Inflammatory macrophage (primary cell): ENCODE measurements at places on chromosomes 13 and 19.

- DNase-seq = peak; percentile 96
Measured at GRCh38 chr19:18392417-18392816, 5.0 kb downstream of the LRRC25 start.

DNA sequence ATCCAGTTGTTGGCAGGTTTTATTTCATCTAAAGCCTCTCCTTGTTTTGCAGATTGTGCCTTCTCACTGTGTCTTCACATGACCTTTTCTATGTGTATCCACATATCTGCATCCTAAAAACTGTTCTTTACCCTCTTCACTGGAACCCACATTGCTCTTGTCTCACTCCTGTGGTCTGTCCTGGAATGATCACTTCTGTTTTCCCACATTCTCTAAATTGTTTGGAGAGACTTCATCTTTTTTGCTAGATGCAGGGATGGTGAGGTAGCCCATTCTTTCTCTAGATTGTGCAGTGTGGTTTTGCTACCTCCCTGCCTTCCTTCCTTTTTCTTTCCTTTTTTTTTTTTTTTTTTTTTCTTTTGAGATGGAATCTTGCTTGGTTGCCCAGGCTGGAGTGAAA lies 608.6 kb upstream of the MIR17HG start:
- no peak for DNase-seq

GRCh38 chr13:51772781-51773180 lies 31.2 kb downstream of the DHRS12 start:
- no peak for DNase-seq

DNA sequence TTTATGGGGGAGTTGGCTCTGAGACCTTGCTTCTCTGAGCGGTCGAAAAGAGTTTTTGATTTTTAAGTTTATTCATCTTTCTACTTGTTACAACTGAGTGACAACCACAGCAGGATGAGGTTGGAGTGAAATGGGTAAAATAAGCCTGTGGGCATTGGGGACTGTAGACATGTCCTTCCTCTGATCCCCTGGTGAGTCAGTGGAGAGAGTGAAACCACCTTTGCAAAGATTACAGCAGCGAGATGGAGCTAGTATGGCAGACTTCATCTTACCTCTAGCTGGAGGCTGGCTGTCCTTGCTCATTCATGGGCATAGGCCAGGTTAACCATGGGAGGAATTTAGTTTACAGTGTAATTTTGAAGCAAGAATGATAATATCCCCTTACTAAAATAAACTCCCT lies 30.9 kb upstream of the PSG9 start:
- DNase-seq = no peak

- DNase-seq = no peak
Measured at GRCh38 chr13:94216476-94216875, 263.0 kb downstream of the DCT start.

- DNase-seq = no peak
Measured at GRCh38 chr13:42905579-42905978, 86.5 kb downstream of the EPSTI1 start.

GRCh38 chr13:41548031-41548430 lies 90.7 kb downstream of the RGCC start:
- DNase-seq = no peak

- DNase-seq = peak; percentile 60
Measured at GRCh38 chr13:46195016-46195415, 13.0 kb upstream of the LCP1 start.

- DNase-seq = no peak
Measured at GRCh38 chr13:71054358-71054757, 812.6 kb downstream of the DACH1 start.

GRCh38 chr13:59963827-59964226 lies 199.9 kb downstream of the DIAPH3 start:
- DNase-seq = no peak

GRCh38 chr19:16571283-16571682 lies 932 bp downstream of the SLC35E1 start:
- peak; percentile 61 for DNase-seq

- DNase-seq = no peak
Measured at GRCh38 chr13:39107561-39107960, 69.3 kb downstream of the NHLRC3 start.

GRCh38 chr13:48641404-48641803 lies 12.3 kb upstream of the CYSLTR2 start:
- no peak for DNase-seq

- no peak for DNase-seq
Measured at GRCh38 chr13:64709079-64709478, 2521.1 kb downstream of the PCDH9 start.

GRCh38 chr13:94236872-94237271 lies 242.6 kb downstream of the DCT start:
- no peak for DNase-seq

GRCh38 chr13:59088716-59089115 lies 1075.0 kb downstream of the DIAPH3 start:
- DNase-seq = no peak

DNA sequence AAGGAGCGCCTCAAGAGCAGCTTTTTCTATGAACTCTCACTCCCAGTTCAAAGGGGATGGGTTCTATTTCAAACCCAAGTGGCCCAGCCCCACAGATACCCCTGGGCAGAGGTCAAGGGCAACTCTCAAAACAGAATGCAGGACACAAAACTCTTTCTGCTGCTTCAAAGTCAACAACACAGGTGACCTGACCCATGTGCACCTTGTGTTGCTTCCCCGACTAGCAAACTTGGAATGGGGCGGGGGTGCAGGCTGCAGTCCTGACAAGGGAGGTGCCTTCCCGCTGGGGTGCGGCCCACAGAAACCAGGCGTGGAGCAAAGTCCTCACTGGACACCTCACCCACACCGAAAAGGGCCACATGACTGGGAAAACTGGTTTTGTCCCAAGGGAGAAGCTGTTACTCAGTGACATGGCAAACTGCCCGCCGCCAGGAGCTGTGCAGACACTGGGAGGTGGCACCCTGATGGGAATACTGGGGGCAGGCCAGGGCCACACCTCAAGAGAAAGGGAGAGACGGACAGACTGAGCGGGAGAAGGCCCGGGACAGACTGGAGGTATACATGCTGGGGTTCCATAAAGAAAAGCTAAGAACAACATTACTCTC lies 17.4 kb downstream of the ZC3H4 start:
- no peak for DNase-seq

DNA sequence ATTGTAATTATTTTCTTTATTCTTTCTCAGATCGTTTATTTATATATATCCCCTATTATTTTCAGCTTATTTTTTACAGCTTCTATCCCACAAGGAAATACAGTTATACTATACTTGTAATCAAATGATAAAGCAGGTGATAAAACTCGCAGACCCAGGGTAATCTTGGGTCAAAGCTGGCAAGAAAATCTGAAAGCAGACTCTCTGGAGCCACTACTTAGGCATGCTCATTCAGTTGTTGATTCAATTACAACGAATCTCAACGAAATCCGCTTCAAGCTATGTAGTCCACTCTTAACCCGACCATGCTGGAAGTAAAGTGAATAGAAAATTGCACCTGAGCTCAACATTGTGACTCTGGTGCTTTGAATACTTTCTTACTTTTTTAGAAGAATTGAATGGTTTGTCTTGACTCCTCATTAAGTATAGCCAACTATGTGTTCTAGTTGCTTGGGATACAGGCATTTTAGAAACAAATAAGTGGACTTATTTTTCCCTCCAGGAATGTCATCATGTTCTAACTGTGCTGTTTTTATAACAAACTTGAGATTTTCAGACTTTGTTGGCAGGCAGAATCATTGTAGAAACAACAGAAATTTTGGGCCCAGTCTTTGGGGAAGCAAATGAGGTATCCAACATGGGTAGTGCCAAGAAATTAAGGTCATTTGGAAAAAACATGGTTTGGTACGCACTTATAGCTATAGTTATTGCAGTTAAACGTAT lies 21.4 kb downstream of the ESD start:
- no peak for DNase-seq

DNA sequence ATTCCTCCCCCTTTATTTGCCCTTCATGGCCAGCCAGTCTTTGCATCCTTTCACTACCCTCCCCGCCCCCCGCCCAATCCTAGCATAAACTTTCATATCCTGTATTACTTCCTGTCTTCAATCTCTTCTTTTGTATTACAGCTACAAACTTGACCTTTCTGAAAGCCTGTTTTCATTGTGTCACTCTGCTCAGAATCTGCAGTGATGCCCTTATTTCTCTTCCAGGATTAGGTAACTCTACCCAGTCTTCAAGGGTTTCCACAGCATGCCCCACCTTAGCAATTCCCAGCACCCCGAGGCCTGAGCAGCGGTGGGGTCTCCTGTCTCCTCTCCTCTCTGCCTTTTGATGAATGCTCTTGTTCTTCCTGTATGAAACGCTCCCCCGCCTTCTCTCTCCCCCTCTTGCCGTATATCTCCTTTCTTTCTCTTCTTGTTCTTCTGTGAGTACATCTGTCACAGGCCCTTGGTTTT lies 145.6 kb downstream of the SHISA2 start:
- no peak for DNase-seq

DNA sequence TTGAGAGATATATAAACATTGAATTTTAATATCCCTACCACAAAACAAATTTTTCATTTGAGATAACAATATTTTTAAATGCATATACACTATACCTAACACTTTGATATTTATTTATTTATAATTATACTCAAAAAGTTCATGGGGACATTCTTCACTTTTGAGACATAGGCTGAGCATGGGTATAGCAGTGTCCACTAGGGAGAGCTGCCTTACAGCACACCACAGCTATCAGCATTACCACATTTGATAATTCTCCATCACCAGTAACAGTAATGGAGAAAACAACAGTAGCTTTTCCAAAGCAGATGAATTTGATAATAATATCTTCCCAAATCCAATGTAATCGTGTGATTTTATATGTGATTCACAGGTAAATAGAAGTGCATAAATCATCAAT lies 626.1 kb downstream of the DACH1 start:
- peak; percentile 2 for DNase-seq

- no peak for DNase-seq
Measured at GRCh38 chr19:11020423-11020822, 59.6 kb downstream of the SMARCA4 start.

DNA sequence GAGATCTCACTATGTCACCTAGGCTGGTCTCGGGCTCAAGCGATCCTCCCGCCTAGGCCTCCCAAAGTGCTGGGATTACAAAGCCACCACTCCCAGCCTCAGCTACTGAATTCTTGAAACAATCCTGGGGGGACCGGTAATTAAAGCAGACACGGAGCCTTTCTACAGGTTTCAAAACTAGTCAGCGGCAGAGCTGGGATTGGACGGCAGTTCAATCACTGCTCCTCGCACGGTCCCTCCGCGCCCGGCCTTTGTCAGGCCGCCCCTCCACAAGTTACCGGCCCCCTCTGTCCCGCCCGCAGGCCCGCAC lies 229 bp downstream of the BORCS8 start:
- no peak for DNase-seq

DNA sequence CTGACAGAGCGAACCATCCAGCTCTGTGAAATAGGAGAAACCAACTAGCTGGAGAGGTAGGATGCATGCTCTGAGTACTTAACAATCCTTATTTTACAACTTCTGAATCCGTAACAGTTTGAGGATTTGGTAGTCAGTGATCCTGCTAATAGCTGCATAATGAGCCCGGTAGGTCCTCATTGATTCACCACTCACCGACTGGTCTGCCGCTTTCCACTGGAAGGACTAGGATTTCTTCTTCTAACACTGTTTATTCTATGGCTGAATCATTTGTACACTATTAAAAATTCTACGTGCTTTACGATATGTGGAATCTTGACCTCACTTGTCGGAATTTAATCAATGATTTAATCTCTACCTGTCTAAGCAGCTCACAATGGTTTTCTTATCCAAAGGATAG lies 33.9 kb downstream of the SPATA13 start:
- DNase-seq = no peak

GRCh38 chr13:77860507-77860981 lies 58.1 kb downstream of the EDNRB start:
- peak; percentile 45 for DNase-seq

GRCh38 chr19:50368649-50369570 lies 3.5 kb upstream of the NAPSA start:
- peak; percentile 88 for DNase-seq
